ENCODE measurements at places on chromosomes 4 and X.

DNA sequence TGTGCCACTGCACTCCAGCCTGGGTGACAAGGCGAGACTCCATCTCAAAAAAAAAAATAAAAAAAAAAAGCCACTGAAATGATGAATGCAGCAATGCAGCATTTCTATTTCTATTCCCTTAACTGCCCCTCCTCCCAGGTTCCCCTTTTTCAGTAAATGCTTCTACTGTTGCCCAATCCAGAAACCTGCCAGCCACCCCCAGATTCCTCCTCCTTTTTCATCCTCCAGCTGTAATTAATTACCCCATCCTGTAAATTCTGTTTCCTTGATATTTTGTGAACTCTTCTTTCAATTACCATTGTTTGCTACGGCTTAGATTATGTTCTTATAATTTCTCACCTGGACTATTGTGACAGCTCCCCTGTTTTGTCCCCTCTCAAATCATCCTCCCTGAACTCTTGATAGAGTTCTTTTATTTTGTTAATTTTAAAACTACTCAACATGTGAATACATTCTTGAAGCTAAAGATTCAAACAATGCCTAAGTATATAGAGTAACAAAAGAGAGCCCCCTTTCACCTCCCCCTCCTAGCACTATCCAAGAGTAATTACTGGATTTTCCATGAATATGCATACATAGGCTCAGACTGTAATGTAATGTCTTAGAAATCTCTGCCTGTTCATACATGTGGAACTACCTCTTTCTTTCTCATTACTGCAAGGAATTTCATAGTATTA is 140.6 kb upstream of the GPC4 start:
- H3K4me1 ChIP-seq, result no peaks in the 10 kb centered on the region
- H3K36me3 ChIP-seq, result no peaks in the 10 kb centered on the region
- no peak overlapping the region for H3K27ac ChIP-seq
- H3K27me3 ChIP-seq, result no peaks in the 10 kb centered on the region
- DNase-seq, result no peak

DNA sequence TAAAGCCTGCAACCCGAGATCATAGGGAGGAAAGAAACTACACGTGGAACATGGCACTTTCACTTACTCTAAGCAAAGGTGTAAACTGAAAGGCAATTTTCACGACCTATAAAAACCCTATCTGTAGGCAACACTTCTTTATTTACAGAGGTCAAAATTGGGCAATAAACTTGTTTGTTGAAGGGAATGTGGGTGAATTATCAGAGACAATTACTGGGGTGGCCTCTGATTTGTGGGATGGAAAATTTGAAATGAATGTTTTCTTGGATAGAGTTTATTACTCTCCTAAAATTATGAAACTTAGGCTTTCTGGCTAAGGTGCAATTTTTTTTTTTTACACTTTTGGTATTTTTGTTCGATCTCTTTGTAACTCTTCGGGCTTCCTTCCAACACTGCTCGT is 734.1 kb upstream of the TENM3 start:
- H3K4me3 ChIP-seq, result no peak overlapping the region
- DNase-seq, result no peak
- no peak overlapping the region for H3K27ac ChIP-seq
- H3K4me1 ChIP-seq, result no peaks in the 10 kb centered on the region

DNA sequence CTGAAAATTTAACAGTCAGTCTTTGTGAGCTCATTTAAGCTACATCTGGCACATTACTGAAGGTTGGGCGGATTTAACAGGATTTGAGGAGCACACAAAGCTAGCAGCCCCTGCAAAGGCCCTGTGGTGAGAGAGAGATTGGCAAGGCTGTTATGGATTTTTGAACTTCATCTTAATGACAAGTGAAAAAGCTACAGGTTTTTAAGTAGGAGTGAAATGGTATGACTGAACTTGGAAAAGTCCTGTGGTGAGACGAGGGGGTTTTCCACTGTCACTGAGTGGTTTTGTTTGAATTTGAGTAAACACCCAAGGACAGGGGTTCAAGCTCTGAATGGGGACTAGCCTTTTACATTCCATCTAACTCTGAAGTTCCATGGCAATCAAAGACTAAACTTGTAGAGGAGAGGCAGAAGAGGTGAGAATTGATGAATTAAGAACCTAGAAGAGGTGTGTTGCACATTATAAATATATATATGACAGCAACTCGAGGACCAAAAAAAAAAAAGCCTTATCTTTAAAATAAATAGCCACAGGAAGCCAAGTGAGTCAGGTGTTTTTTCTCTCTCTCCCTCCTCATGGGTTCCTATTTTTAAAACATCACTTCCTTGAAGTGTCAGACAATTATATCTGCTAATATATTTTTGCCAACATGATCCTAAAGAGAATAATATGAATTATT is 47.8 kb upstream of the CLNK start:
- H3K27me3 ChIP-seq, result no peaks in the 10 kb centered on the region
- no peaks in the 10 kb centered on the region for H3K4me1 ChIP-seq
- H3K36me3 ChIP-seq, result no peaks in the 10 kb centered on the region
- no peak overlapping the region for H3K27ac ChIP-seq

DNA sequence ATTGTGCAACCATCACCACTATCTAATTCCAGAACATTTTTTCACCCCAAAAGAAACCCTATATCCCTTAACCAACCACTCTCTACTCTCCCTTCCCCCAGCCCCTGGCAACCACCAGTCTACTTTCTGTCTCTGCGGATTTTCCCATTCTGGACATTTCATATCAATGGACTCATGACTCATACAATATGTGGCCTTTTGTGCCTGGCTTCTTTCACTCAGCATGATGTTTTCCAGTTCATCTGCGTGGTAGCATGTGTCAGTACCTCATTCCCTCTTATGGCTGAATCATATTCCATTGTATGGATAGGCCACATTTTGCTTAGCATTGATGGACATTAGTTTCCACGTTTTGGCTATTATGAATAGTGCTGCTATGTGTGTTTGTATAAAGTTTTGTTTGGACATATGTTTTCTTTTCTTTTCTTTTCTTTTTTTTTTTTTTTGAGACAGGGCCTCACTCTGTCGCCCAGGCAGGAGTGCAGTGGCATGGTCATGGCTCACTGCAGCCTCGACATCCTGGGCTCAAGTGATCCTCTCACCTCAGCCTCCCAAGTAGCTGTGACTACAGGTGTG is 335.4 kb downstream of the BCOR start:
- H3K4me1 ChIP-seq, result peaks cover 22% of the 10 kb centered on the region
- no peak for DNase-seq
- no peaks in the 10 kb centered on the region for H3K36me3 ChIP-seq
- H3K27me3 ChIP-seq, result no peaks in the 10 kb centered on the region

- no peak for DNase-seq
- H3K36me3 ChIP-seq, result no peaks in the 10 kb centered on the region
- no peaks in the 10 kb centered on the region for H3K27me3 ChIP-seq
- no peak overlapping the region for H3K4me3 ChIP-seq
- H3K27ac ChIP-seq, result no peak overlapping the region
- H3K4me1 ChIP-seq, result no peaks in the 10 kb centered on the region
Measured at GRCh38 chr4:3338321-3338838, 45.6 kb downstream of the RGS12 start.

DNA sequence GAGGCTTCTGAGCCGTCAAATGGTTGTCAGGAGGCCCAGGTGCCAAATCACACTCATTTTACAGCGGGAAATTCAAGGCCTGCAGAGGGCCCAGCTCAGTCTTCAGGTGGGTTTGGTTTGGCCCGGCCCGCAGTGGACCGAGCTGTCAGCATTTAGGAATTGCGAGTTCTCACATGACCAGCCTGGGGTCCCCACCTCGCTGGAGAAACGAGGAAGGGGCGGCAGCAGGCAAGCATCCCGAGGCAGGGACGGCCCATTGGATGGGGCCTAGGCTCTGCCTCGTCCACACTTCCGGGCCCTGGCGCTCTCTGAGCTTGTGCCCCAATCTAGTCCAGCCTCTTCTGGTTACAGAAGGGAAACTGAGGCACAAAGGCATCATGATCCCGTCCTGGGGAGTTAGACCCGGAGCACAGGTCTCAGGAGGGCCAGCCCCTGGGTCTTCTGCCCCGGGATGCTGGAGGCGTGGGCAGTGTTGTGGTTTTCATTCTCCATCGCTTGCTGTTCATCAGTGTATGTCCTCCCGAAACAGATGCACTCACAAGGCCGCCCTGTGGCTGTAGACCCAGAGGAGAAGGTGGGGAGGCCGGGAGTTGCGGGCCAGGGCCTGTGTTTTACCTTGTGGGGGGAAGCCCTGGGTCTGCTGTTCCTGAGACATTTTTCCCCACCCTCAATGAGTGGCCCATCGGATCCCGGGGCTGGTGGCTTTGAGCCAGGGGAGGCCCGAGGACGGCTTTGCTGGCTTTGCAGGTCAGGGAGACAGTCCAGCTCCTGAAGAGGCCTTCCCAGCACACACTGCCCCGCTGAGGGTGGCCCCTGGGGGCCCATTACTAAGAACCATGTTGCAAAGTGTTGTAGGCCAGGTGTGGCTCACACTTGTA is 8.9 kb downstream of the PSAPL1 start:
- no peak overlapping the region for H3K4me3 ChIP-seq
- no peak for DNase-seq
- no peaks in the 10 kb centered on the region for H3K36me3 ChIP-seq
- no peaks in the 10 kb centered on the region for H3K27me3 ChIP-seq
- H3K27ac ChIP-seq, result no peak overlapping the region

DNA sequence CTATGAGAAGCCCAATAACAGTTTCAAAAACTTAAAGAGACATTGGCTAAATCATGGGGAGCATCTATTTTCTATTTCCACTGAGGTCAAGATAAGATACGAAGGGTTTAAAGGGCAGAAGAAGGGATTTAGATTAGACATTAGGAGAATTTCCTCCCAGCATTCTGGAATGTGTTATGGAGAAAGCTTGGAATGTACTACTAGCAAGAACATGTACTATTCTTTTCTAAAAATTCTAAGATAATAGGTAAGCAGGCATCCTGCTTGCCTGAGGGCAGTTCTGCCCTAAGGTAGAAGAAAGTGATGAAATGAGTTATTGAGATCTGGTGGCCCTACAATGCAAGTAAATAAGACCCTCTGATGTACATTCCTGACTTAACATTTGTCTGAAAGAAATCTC is 279.2 kb downstream of the NR3C2 start:
- H3K4me3 ChIP-seq, result no peak overlapping the region
- H3K27me3 ChIP-seq, result no peaks in the 10 kb centered on the region
- peaks cover 31% of the 10 kb centered on the region for H3K4me1 ChIP-seq
